Activated CD8-positive, alpha-beta T cell treated with anti-CD3 and anti-CD28 coated beads, Interleukin-2, amount 10 ng/mL, durations not matched to agents 7 days and 5 days (primary cell): ENCODE measurements at places on chromosomes 5 and 9. TPM values are rescaled to one million over a fixed set of nuclear protein-coding genes. Genes with fewer than 3 reads are reported as not detected.

DNA sequence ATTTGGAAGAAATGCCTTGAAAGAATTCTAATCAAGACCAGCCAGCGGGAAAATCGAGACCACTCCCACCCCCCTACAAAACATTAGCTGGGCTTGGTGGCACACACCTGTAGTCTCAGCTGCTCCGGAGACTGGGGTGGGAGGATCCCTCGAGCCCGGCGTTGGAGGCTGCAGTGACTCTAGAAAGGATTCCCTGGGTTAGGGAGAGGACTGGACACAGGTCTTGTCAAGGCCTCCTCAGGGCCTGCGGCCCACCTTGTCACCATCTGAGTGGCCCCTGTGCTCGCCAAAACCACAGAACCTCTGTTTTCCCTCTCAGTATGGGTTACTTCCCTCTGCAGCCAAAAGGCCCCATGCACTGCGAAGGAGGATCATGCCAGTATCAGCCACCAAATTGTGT lies 16.5 kb upstream of the GOLM1 start:
- no peaks in the 10 kb centered on the region for H3K4me1 ChIP-seq
- no peak overlapping the region for H3K27ac ChIP-seq
- H3K36me3 ChIP-seq, result no peaks in the 10 kb centered on the region
- no peak for DNase-seq
- no peak overlapping the region for H3K4me3 ChIP-seq

DNA sequence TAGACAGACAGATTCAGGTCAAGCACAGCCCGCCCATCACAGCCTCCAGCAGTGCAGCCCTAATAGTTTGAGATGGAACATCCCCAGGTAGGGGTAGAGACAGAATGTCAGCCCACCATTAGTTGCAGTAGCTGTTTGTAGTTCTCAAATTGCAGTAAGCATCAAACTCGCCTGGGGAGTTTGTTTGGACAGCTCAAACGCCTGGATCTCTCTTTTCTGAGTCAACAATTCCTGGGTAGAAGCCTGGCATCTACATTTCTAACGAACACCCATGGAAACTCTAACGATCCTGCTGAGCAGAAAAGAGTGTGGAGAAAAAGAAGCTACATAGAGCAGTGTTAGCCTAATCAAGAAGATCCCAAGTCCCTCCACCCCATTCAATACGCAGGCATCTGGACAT lies 59.4 kb downstream of the ADAMTS16 start:
- DNase-seq, result no peak
- H3K36me3 ChIP-seq, result no peaks in the 10 kb centered on the region
- H3K4me3 ChIP-seq, result no peak overlapping the region
- H3K27ac ChIP-seq, result no peak overlapping the region

DNA sequence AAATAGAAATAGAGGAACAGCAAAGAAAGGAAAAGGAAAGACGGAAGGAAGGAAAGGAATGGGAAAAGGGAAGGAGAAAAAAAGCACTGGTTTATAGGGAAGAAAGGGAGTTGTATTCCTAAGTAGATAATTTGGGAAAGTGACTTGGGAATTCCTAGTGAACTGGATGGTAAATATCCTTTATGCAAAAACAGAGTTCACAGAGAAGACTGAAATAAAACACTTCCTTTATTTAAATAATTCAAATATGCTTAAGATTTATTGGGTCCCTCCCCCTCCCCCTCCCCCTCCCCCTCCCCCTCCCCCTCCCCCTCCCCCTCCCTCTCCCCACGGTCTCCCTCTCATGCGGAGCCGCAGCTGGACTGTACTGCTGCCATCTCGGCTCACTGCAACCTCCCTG lies 69.4 kb downstream of the PJA2 start:
- no peak overlapping the region for H3K27ac ChIP-seq
- DNase-seq, result no peak
- H3K4me3 ChIP-seq, result no peak overlapping the region
- H3K4me1 ChIP-seq, result no peaks in the 10 kb centered on the region

GRCh38 chr5:136350343-136350742 lies 15.0 kb downstream of the TRPC7 start:
- H3K27me3 ChIP-seq, result no peaks in the 10 kb centered on the region
- DNase-seq, result no peak

DNA sequence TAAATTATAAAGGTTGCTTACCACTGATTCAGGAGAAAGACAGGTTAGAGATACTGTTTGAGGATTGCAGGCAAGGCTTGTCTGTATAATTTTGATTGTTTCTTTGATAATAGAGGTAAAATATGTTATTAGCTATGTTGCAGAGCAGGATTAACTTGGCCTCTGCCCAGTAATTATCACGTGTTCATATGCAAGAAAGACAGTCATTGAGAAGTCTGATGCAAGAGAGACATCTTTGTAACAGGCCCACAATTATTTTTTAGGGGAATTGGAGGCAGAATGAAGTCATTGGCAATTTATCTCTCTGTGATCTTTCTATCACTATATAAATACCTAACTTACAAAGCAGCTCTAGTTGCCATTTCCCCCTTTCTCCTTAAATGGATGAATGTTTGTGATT lies 46.0 kb downstream of the SLC44A1 start:
- DNase-seq, result no peak
- H3K27me3 ChIP-seq, result peaks cover 7% of the 10 kb centered on the region
- H3K27ac ChIP-seq, result no peak overlapping the region
- peaks cover 2% of the 10 kb centered on the region for H3K36me3 ChIP-seq
- peaks cover 9% of the 10 kb centered on the region for H3K4me1 ChIP-seq
- H3K4me3 ChIP-seq, result no peak overlapping the region

- H3K27ac ChIP-seq, result peak overlapping the region; percentile 20
- H3K36me3 ChIP-seq, result no peaks in the 10 kb centered on the region
- H3K27me3 ChIP-seq, result no peaks in the 10 kb centered on the region
Measured at GRCh38 chr9:98146101-98146991, 27.3 kb upstream of the TRIM14 start.

DNA sequence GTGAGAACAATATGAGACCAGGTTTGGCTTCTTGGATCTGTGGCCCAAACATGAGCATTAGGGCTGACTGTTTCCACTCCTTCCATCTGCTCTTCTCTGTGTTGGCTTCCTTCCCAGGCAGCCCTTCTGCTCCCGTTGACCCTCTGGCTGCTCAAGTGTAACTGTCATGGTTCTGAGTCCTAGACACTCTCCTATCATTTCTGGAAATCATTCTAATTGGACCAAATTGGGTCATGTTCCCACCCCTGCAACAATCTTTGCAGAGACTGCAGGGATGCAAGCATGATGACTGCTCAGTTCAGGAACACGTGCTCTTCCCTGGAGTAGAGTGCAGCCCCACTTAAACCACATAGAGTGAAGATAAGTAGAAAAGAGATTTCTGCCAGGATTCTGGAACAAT lies 741.4 kb downstream of the TAF11L14 start:
- H3K4me3 ChIP-seq, result no peak overlapping the region
- H3K36me3 ChIP-seq, result no peaks in the 10 kb centered on the region
- H3K4me1 ChIP-seq, result no peaks in the 10 kb centered on the region
- no peak for DNase-seq

DNA sequence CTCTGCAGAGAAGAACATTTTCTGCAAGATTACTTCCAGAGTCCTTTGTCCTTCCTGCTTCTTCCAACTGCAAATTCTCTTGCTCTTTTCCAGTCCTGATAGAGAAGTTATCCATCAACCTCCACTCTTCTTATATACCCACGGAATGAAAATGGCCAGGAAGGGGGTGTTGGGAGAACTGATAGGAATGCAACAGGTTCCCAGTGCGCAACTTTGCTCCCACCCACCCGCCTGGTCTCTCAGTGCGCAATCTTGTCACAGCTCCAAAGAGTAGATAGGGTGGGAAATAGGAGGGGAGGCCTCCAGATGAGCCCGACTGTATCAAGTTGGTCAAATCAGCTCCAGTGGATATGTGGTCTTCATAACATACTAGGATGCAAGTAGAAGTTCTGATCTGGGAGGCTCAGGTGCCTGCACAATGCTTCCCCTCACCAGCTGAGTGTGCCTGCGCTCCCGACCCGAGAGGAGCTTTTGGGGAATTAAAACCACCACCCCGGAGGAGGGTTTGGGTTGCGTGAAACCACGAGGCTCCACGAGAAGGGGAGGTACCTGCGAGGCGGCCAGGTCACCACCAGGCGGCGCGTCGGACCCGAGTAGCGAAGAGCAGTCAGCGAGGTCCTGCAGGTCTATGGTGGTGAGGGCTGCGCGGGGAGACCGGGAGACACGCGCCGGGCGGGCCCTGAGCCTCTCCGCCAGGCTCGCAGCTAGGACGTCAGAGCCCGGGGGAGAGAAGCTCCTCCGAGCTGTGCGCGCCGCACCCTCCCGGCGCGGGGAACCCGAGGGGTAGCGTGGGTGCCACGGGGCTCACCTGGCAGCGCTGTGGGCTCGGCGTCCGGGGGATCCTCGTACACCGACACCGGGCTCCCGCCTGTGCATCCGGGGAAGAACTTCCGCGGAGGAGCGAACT lies 835 bp downstream of the MCIDAS start:
- H3K4me1 ChIP-seq, result peaks cover 29% of the 10 kb centered on the region
- H3K36me3 ChIP-seq, result peaks cover 2% of the 10 kb centered on the region
- no peak overlapping the region for H3K27ac ChIP-seq
- H3K4me3 ChIP-seq, result peak overlapping the region; percentile 59

- H3K27ac ChIP-seq, result no peak overlapping the region
- no peaks in the 10 kb centered on the region for H3K4me1 ChIP-seq
- no peak overlapping the region for H3K4me3 ChIP-seq
- no peaks in the 10 kb centered on the region for H3K27me3 ChIP-seq
- no peaks in the 10 kb centered on the region for H3K36me3 ChIP-seq
Measured at GRCh38 chr5:32076699-32077695, 97.1 kb downstream of the GOLPH3 start.

DNA sequence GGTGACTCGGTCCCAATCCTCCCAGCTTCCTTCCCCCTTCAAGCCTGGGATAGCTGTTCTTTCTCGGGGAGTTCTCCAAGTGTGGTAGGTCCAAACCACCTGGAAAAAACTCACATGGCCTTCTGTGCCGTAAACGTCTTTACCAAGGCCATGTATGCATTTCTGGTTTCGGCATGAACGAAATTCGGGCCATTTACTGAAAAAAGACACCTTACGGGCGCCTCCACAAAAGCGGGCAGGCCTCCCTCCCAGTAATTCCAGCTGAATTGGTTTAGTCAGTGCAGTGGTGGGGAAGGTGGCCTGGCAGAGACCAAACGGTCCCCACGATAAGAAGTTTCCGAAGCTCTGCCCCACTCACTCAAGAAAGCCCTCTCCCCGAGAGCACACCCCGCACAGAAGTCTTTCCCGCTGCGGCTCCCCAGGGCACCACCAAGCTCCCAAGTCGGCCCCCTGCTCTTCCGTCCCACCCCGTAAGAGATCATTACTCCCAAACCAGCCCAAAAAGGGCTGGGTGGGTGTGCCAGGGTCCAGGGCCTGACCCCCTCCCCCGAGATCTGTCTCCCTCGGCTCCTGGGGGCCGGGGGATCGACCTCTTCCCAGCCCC lies 86.3 kb upstream of the MELK start:
- H3K27me3 ChIP-seq, result no peaks in the 10 kb centered on the region
- peak; percentile 33 for DNase-seq
- H3K4me3 ChIP-seq, result peak overlapping the region; percentile 91
- H3K27ac ChIP-seq, result peak overlapping the region; percentile 51
- H3K36me3 ChIP-seq, result peaks cover 7% of the 10 kb centered on the region
- peaks cover 56% of the 10 kb centered on the region for H3K4me1 ChIP-seq

GRCh38 chr5:68420476-68421344 lies 205.2 kb downstream of the PIK3R1 start:
- H3K4me3 ChIP-seq, result no peak overlapping the region
- DNase-seq, result no peak
- H3K4me1 ChIP-seq, result peaks cover 31% of the 10 kb centered on the region
- no peaks in the 10 kb centered on the region for H3K36me3 ChIP-seq
- H3K27ac ChIP-seq, result no peak overlapping the region

DNA sequence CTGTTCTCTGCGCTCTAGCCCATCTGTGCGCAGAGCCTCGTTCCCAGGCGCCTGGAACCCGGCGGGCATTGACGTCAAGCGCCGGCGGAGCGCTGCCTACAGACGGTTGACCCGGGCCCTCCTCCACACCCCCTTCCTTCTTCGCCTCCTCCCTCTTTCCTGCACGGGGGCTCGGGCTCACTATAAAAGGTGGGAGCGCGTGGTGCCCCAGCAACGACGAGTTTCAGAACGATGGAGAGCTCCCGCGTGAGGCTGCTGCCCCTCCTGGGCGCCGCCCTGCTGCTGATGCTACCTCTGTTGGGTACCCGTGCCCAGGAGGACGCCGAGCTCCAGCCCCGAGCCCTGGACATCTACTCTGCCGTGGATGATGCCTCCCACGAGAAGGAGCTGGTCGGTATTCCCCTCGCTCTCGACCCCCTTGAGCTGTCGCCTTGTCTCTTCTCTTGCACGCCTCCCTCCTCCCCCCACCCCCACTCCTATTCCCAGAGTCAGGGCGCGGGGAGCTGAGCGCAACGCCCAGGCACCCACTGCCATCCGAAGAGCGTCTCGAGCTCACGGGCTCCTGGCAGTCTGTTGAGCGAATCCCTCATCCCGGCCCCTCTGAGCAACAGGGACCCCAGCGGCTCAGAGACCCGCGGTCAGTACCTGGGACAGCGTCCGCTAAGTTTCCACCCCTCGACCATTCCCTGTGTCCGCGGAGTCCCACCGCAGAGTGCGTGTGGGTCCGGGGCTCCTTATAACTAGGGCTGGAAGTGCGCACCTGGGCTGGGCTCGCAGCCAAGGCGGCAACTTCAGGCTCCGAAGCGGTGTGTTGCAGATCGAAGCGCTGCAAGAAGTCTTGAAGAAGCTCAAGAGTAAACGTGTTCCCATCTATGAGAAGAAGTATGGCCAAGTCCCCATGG lies at the start of gene CARTPT:
TSS of gene CARTPT (plus strand) at position 213 of the 902 bp plus-strand sequence. CDS start at position 232, 19 bp downstream.
- H3K27ac ChIP-seq, result no peak within 1 kb of the TSS
- no peaks in the 10 kb centered on the region for H3K36me3 ChIP-seq
- peaks cover 64% of the 10 kb centered on the region for H3K27me3 ChIP-seq
- H3K4me1 ChIP-seq, result no peaks in the 10 kb centered on the region

- no peaks in the 10 kb centered on the region for H3K4me1 ChIP-seq
- no peaks in the 10 kb centered on the region for H3K27me3 ChIP-seq
- H3K36me3 ChIP-seq, result no peaks in the 10 kb centered on the region
- H3K27ac ChIP-seq, result no peak overlapping the region
Measured at GRCh38 chr5:17260549-17260948, 43.1 kb downstream of the BASP1 start.

DNA sequence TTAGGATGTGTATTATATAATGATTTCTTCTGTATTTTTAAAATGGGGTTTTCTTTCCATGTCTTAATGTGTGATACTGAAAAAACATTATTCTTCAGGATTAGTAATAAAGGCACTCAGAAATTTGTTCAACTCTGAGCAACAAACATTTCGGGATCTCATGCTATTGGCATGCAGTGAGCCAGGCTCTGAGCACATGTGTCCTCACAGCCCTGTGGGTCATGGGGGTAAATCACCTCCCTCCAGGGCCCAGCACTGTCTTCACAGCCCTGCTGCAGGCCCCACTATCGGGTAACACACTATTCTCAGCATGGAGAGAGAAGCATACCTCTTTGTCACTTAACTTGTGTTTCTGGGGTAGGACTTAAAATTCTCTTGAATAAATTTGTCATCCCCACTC lies 14.0 kb downstream of the TMEM174 start:
- H3K27ac ChIP-seq, result no peak overlapping the region
- peaks cover 40% of the 10 kb centered on the region for H3K27me3 ChIP-seq
- no peaks in the 10 kb centered on the region for H3K36me3 ChIP-seq
- no peak for DNase-seq
- no peaks in the 10 kb centered on the region for H3K4me1 ChIP-seq

The SPEF2 gene
- total RNA-seq, result 6.4 TPM

The ANKRD34B gene
- not detected for total RNA-seq

The BAAT gene
- not detected for total RNA-seq

The ADGRV1 gene
- 0.26 TPM for total RNA-seq

The ABITRAM gene
- 9.3 TPM for total RNA-seq

The FOXD4 gene
- 0.52 TPM for total RNA-seq

The ZNF366 gene
- total RNA-seq, result not detected

The TAF11L10 gene
- not detected for total RNA-seq

The STOM gene
- total RNA-seq, result 54.9 TPM
